Omental fat pad (tissue), 4 donors: ENCODE measurements at places on chromosomes 2 and 18. TPM values are rescaled to one million over a fixed set of nuclear protein-coding genes. Genes with fewer than 3 reads are reported as not detected.

DNA sequence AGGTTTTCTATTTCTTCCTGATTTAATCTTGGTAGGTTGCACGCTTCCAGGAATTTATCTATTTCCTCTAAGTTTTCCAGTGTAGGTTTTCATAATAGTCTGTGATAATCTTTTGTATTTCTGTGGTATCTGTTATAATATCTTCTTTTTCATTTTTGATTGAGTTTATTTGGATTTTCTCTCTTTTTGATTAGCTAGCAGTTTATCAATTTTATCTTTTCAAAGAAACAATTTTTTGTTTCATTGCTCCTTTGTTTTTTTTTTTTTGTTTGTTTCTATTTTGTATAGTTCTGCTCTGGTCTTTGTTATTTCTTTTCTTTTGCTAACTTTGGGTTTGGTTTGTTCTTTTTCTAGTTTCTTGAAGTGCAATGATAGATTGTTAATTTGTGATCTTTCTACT is 51.3 kb downstream of the G6PC2 start:
- DNase-seq: no peak

GRCh38 chr2:131033786-131034121 is 59.5 kb downstream of the FAM168B start:
- no peak for DNase-seq

GRCh38 chr2:132824716-132825115 is 154.7 kb upstream of the LYPD1 start:
- DNase-seq: no peak

DNA sequence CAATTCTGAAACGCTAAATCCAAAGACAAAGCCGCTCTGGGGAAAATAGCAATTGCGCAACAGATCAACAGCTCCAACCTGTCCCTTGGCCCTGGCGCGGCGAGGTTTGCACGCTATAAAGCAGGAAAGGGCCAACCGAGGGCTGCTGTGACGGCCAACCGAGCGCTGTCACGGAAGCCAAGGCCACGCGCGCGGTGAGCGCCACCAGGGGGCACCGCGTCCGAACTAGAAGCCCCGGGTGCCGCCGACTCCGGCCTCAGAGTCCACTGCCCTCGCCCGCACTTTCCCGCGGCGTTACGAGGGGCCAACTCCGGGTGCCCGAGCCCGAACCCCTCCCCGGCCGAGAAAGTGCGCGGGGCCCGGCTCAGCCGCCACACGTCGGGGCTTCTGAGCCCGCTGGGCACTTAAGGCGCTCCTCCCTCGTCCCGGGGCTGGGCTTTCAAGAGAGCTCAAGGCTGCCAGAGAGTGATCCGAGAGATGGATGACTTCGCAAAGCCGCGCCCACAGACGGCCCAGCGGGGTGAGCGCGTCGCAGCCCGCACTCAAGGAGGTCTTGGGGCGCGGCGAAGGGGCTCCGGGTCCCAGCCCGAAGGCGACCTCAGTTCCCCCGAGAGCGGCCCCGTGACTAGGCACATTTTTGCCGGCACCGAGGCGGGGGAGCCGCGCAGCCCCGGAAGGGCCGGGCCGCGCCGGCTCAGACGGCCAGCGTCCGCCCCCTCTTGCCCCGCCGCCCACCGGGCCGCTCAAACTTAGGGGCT is 897 bp downstream of the NFE2L2 start:
- peak; percentile 98 for DNase-seq

- DNase-seq: no peak
Observed at GRCh38 chr2:107325981-107326786, 440.2 kb upstream of the ST6GAL2 start.

- DNase-seq: no peak
Observed at GRCh38 chr18:23870676-23871380, 143.7 kb upstream of the TTC39C start.

DNA sequence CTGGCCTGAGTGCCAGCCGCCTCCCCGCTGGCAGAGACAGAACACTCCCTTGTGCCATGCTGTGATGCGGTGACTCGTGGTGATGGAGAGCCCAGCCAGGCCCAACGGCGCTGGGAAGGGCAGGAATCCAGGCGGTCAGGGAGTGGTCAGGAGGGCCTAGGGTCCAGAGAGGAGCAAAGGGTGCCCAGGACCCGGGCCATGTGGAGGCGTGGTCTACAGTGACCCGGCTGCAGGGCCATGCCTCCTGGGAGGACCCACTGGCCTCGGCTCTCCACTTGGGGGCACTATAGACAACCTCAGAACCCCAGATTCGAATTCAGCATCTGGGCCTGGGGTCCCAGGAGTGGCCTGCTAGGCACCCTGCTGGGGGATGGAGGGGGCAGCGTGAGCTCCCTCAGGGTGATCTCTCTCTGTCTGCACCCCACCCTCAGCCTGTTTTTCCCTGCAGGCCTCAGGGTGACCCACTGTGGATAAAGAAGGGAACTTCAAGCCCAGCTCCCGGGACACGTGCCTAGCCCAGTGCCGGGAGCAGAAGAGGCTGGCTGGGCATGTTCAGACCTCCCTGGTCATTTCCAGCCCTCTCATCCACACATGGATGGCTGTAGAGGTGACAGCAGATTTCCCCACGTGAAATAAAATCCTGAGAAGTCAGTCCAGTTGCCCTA is 13.0 kb downstream of the AMER3 start:
- no peak for DNase-seq

- no peak for DNase-seq
Observed at GRCh38 chr2:197266477-197266876, 44.1 kb downstream of the ANKRD44 start.

- DNase-seq: no peak
Observed at GRCh38 chr2:68946117-68946516, 6.6 kb downstream of the GKN2 start.

DNA sequence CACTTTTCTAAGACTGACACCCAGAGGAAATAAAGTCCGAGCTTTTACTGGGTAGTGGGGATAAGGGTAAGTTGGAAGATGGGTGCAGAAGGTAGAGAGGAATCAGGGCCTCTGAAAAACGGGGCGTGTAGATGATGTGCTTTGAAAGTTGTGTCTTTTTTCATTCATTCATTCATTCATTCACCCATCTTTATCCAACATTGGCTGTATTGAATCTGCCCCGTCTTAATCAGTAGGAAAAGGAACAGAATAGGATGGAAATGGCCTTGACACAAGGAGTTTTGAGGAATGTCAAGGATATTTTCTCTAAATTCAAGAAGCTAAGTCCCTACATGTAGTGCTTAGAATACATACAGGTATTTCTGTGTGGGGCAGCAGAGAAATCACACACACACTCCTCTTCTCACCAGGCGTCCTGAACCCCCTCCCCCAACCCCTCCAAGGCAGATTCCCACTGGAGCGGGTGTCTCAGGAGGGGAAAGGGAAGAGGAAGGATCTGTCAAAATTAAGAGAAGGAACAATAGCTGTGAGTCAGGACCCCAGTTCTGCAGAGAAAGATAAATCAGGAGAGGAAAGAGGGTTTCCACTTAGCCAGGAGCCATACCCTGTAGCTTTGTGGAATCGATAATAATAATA is 13.9 kb downstream of the DYSF start:
- DNase-seq: no peak

DNA sequence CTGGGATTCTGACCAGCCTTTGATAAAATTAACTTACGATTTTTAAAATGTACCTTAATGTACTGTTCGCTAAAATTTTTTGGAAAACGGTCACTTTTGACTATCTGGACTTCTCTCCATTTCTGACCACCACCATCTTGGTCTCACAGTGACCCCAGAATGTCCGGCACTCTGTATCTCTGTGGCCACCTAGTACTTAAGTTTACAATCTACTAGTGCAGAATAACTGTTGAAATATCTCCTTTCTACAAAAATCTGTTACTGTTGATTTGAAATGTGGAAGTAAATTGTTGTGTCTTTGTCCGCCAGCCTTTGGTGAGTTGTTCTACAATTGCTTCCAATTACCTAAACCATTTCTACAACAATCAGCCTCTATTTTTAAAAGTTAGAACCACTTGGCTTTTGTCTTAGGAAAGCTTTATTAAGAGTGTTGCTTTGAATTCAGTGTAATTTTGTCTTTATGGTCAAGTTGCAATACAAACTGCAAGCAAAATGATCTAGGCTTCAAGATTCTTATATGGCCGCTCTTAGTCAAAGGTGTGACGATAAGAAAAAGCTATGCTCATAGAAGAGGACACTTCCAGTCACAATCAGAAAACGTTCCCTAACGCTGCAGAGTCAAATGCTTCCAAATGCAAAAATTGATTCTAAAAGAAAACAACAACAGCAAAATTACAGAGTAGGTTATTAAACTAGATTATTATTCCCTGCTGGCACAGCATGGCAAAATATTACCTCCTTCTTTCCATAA is 283.3 kb downstream of the STK39 start:
- DNase-seq: no peak

GRCh38 chr18:57389271-57389670 is 36.9 kb downstream of the ST8SIA3 start:
- no peak for DNase-seq

DNA sequence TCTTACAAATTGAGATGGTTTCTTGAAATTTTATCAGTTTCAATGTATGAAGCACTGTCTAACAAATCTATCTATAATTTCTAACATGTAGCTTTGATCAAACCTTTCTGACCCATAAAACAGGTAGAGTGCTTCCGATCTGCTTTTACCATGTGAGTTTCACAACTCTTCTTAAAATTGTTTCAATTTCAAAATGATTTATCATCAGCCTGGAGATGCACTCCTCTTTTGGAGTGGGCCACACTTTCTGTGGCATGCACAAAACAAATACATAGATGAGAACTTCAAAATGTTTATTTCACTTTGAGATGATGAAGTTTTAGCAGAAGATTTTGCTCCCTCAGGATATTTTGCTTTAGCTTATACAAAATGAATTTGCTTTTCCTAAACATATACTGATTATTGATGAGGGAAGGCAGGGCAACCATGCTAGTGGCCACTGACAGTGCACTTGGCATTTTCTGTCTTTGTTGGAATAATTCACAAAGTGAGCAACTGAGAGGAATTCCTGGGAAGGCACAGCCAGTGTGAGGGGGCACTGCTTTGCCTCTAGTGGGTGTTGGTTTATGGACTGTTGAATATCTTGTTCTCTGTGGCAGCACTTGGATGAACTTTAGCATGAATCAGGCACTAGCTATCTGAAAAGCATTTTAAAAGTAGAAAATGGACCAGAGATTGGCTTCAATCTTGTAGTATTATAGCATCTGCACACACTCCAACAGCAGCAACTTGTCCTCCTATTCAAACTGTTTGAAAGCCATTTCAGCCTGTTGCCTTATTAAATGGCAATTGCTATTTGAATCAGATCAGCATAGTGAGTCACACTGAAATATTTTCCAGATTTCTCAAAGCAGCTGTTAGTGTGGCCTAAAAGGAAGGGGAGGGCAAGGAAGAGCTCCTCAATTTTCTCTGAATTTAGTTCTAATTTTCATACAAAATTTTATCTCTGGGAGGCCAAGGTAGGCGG is 193.2 kb downstream of the CCDC85A start:
- no peak for DNase-seq

DNA sequence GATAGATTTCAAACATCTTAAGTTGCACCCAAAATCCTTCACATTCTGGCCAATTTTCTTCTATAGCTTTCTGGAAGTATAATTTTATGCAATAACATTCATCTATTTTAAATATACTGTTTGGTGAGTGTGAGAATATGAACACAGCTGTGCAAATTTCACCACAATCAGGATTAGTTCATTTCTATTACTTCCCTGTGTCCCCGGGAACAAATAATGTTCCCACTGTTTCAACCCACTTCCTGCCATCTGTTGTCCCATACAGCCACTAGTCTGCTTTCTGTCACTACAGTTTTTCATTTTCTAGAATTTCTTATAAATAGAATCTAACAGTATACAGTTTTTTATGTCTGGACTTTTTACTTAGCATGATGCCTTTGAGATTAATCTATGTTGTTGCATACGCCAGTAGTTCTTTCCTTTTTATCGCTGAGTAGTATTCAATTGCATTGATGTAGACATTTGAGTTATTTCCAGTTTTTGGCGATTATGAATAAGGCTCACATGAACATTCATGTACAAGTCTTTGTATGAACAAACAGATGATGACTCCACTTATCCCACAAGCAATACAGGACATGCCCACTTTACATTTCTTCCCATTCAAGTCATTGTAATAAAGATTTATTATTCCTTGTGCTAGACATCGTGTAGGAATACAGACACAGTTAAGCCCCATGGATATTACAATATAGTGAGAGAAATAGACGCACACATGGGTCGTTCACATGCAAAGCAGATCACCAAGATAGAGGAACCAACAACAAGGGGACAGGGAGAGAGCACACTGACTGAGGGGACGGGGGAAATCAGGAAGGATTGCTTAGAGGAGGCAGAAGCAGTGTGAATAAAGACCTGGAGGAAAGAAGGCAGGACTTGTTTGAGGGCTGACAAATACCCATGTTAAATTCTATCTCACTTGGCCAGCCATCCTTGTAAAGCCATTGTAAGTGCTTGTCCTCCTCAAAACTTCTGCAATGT is 72.9 kb upstream of the PAX8 start:
- DNase-seq: no peak

SMYD1 gene
- not detected for total RNA-seq

RBMS1 gene
- 139 TPM for total RNA-seq

DPP4 gene
- 105 TPM for total RNA-seq

CNDP1 gene
- total RNA-seq: not detected

ANKRD30BL gene
- total RNA-seq: not detected
